Esophagus squamous epithelium (tissue), 5 donors: ENCODE measurements at places on chromosomes 7 and 10. TPM values are rescaled to one million over a fixed set of nuclear protein-coding genes. Genes with fewer than 3 reads are reported as not detected.

DNA sequence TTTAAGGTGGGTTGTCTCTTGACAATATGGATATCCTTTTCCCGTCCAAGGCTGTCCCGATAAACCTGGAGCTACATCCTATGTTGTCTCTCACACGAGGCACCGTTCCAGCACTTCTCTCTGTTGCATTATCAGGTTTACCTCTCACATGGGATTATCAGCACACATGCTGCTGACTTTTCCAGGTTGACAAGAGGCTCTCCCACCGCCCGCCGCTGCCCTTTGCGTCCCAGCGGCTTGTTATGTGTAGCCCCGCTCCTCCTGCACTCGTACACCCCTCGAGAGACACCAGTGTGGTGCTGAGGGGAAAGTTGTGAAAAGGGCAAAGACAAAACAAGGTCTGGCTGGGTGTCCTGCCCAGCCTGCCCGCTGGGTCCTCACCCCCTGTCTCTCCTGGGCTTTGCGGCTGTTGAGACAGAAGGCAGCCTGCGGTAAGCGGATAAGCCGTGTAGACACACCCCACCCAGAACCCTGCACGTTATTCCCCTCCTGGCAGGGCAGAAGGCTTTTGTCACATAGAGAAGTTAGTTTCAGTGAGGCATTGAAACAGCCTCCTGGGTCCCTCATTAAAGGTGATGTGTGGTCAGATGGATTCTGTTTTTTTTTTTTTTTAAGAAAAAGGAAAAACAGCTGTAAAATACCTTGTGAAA lies 38.7 kb downstream of the UBE3C start:
- no peak overlapping the region for H3K4me3 ChIP-seq
- H3K27me3 ChIP-seq = no peaks in the 10 kb centered on the region
- DNase-seq = no peak
- H3K4me1 ChIP-seq = no peaks in the 10 kb centered on the region
- H3K27ac ChIP-seq = no peak overlapping the region

DNA sequence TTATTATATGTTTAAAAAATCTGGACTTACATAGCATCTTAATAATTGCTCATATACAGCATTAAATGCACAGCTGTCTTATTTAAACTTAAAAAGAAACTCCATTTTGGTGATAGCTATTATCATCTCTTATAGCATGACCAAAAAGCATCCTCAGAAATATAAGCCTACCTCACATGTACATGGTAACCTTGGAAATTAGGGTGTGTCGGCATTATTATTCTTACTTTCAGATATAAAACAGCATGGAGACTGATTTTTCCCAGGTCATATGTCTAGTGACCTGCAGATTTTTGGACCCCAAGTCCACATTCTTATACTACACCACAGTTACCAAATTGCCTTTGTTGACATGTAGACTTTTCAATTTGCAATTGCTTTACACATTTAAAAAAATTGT lies 29.1 kb upstream of the ITGB1 start:
- no peaks in the 10 kb centered on the region for H3K27me3 ChIP-seq
- peaks cover 12% of the 10 kb centered on the region for H3K4me1 ChIP-seq
- H3K4me3 ChIP-seq = no peak overlapping the region
- DNase-seq = no peak
- H3K27ac ChIP-seq = no peak overlapping the region
- H3K36me3 ChIP-seq = no peaks in the 10 kb centered on the region

DNA sequence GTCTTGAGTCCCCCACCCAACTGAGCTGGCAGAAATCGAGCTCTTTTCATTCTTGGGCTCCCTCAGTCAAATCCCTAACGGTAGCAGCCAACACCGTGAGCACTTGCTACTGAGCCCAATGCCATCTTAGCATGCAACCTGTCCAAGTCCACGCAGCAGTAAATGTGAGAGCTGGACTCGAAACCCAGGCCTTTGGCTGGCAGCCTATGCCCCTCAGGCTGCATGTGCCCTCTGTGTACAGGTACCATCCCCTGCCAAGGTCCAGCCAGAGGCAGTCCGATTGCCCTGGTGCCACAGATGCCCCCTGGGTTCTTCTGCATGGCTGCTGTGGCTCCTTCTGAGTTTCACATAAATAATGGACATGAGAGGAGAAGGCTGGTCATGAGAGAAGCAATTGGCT lies 1.2 kb upstream of the TMEM273 start:
- peaks cover 21% of the 10 kb centered on the region for H3K4me1 ChIP-seq
- no peak for DNase-seq
- no peaks in the 10 kb centered on the region for H3K27me3 ChIP-seq
- H3K27ac ChIP-seq = peak overlapping the region; percentile 86
- H3K36me3 ChIP-seq = no peaks in the 10 kb centered on the region

DNA sequence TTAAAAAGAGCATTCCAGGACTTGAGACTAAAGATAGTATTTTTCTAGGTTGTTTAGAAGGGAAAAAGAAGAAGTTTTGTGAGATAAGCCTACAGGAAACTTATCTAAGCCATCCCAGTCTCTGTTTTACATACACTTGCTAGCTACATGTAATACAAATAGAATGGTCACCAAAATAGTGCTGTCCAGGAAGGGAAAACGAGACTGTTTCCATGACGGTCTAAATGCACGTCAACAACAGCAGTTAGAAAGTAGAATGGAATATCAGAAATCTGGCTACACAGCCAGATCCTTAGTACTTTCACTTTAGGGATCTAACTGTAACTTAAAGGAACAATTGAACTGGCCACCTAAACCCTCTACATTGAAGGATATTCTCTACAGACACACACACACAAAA lies 117.6 kb downstream of the TSPAN12 start:
- no peak overlapping the region for H3K27ac ChIP-seq
- H3K27me3 ChIP-seq = no peaks in the 10 kb centered on the region
- H3K36me3 ChIP-seq = no peaks in the 10 kb centered on the region

GRCh38 chr7:158228986-158229385 lies 358.6 kb downstream of the PTPRN2 start:
- no peak overlapping the region for H3K4me3 ChIP-seq
- no peaks in the 10 kb centered on the region for H3K36me3 ChIP-seq
- H3K27ac ChIP-seq = no peak overlapping the region
- DNase-seq = no peak
- no peaks in the 10 kb centered on the region for H3K27me3 ChIP-seq
- H3K4me1 ChIP-seq = no peaks in the 10 kb centered on the region

Gene GNB2
- total RNA-seq = 226 TPM

DNA sequence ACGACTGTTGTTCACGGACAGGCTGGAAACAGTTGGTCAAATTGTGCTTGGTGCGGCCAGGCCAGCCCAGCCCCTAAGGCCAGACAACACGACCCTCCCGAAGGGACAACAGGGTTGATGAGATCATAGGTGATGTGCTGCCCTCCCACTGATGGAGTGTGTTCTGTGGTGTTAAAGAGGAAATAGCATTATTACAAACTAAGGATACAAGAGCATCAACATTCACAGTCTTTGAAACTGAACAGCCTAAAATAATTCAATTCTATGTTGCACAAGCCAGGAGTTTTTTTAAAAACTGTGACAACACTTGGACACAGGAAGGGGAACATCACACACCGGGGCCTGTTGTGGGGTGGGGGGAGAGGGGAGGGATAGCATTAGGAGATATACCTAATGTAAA lies 87.6 kb downstream of the FAM53B start:
- peaks cover 47% of the 10 kb centered on the region for H3K4me1 ChIP-seq
- no peak for DNase-seq
- H3K4me3 ChIP-seq = no peak overlapping the region
- peaks cover 22% of the 10 kb centered on the region for H3K36me3 ChIP-seq
- no peaks in the 10 kb centered on the region for H3K27me3 ChIP-seq

DNA sequence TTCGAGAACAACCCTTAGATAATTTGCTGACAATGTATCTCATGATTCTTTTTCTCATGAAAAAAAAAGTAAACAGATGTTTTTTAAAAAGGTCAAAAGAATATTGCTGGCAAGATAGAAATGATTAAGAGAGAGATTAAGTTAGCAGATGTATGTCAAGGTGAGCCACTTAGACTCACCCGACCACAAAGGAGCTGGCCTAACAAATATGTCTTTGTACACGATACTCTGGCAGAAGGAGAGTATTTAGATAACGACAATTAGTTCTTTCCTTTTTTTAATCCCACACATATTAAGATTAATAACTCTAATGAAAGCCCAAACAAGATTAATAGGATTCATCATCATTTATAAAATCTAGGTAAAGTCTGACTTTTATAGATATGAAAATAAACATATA lies 156.7 kb downstream of the RAPGEF5 start:
- no peak overlapping the region for H3K4me3 ChIP-seq
- DNase-seq = no peak
- peaks cover 7% of the 10 kb centered on the region for H3K4me1 ChIP-seq
- H3K27me3 ChIP-seq = no peaks in the 10 kb centered on the region
- H3K36me3 ChIP-seq = no peaks in the 10 kb centered on the region
- H3K27ac ChIP-seq = no peak overlapping the region

- H3K4me1 ChIP-seq = no peaks in the 10 kb centered on the region
- no peak overlapping the region for H3K4me3 ChIP-seq
- H3K36me3 ChIP-seq = no peaks in the 10 kb centered on the region
- no peak for DNase-seq
- no peak overlapping the region for H3K27ac ChIP-seq
These were observed 78.4 kb downstream of the NXPH1 start for GRCh38 chr7:8511855-8512254.

GRCh38 chr7:45400680-45401079 lies 173.5 kb upstream of the ADCY1 start:
- no peak overlapping the region for H3K4me3 ChIP-seq
- no peaks in the 10 kb centered on the region for H3K4me1 ChIP-seq
- H3K36me3 ChIP-seq = no peaks in the 10 kb centered on the region

GRCh38 chr7:119640861-119641260 lies 632.1 kb upstream of the KCND2 start:
- DNase-seq = no peak
- H3K4me1 ChIP-seq = no peaks in the 10 kb centered on the region
- H3K27ac ChIP-seq = no peak overlapping the region
- no peaks in the 10 kb centered on the region for H3K36me3 ChIP-seq
- H3K4me3 ChIP-seq = no peak overlapping the region
- no peaks in the 10 kb centered on the region for H3K27me3 ChIP-seq

DNA sequence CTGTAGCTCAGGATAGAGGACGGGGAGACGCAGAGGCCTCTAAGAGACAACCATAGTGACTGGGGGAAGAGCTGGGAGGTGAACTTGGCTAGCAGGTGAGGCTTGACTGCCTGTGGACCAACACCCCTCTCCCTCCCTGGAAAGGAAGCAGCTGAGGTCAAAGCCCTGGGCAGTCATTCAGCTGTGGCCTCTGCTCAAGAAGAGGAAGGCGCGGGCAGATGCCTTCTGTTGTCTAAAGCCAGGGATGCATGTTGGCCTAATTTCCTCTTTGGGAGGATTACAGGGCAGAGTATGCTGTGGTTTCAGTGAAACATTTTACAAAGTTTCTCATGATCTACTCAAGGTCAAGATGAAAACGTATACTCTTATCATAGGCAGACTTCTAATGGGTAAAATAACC lies 327.1 kb downstream of the PRPF18 start:
- no peak for DNase-seq
- no peaks in the 10 kb centered on the region for H3K36me3 ChIP-seq
- H3K4me1 ChIP-seq = no peaks in the 10 kb centered on the region

Gene ELMO1
- 0.68 TPM for total RNA-seq

DNA sequence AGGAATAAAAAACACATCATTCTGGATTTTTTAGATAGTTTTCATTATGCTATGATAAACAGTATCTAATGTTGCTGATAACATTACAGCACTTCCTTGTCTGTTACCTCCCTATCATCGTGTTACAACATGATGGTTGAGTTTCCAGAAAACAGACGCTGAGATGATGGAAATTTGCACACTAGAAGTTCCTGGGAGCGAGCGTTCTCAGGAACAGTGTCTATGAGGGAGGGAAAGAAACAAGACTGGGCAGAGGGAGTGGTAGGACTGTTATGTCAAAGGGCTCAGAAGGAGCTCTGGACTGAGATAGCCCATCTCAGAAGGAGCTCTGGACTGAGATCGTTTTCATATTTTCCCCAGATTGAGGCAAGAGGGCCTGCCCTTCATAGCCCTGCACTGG lies 121.6 kb downstream of the REEP3 start:
- H3K4me3 ChIP-seq = no peak overlapping the region
- H3K4me1 ChIP-seq = no peaks in the 10 kb centered on the region
- no peak for DNase-seq
- H3K36me3 ChIP-seq = no peaks in the 10 kb centered on the region
- H3K27ac ChIP-seq = peak overlapping the region; percentile 53

DNA sequence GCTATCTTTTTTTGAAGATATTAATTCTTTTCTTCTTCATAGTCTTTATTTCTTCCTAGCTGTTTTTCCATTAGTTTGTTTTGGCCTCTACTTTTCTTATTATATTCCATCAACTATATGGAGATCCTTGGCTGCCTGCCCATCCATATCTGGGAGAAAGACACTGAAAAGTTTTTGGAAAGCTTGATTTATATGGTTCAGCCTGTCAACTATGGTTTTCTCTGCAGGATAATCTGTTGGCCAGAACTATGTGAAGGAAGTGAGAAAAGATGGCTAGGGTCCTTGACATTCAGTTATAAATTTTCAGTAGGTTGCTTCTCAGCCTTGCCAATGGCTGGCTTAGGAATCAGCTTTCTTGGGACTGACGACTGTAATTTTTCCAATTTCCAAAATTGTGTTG lies 10.0 kb upstream of the CDK14 start:
- no peaks in the 10 kb centered on the region for H3K4me1 ChIP-seq
- no peak for DNase-seq
- no peak overlapping the region for H3K4me3 ChIP-seq
- H3K27me3 ChIP-seq = no peaks in the 10 kb centered on the region
- no peaks in the 10 kb centered on the region for H3K36me3 ChIP-seq

Gene SP8
- total RNA-seq = not detected

- no peaks in the 10 kb centered on the region for H3K27me3 ChIP-seq
- H3K27ac ChIP-seq = peak overlapping the region; percentile 16
- H3K4me1 ChIP-seq = peaks cover 8% of the 10 kb centered on the region
These were observed 9.1 kb upstream of the ASIC3 start for GRCh38 chr7:151038951-151039849.

- no peaks in the 10 kb centered on the region for H3K36me3 ChIP-seq
- no peak for DNase-seq
- no peak overlapping the region for H3K27ac ChIP-seq
- H3K4me1 ChIP-seq = no peaks in the 10 kb centered on the region
- no peak overlapping the region for H3K4me3 ChIP-seq
These were observed 438.4 kb downstream of the NRG3 start for GRCh38 chr10:82313401-82313800.

- no peak for DNase-seq
- no peaks in the 10 kb centered on the region for H3K4me1 ChIP-seq
- no peaks in the 10 kb centered on the region for H3K27me3 ChIP-seq
- no peak overlapping the region for H3K27ac ChIP-seq
These were observed 36.0 kb downstream of the DNAJB9 start for GRCh38 chr7:108605559-108606201.

Gene LIPN
- total RNA-seq = 0.19 TPM

- no peaks in the 10 kb centered on the region for H3K27me3 ChIP-seq
- H3K4me3 ChIP-seq = no peak overlapping the region
- H3K4me1 ChIP-seq = peaks cover 3% of the 10 kb centered on the region
These were observed 38.1 kb downstream of the TMEM130 start for GRCh38 chr7:98831641-98832221.

Gene KIF11
- 7.4 TPM for total RNA-seq

DNA sequence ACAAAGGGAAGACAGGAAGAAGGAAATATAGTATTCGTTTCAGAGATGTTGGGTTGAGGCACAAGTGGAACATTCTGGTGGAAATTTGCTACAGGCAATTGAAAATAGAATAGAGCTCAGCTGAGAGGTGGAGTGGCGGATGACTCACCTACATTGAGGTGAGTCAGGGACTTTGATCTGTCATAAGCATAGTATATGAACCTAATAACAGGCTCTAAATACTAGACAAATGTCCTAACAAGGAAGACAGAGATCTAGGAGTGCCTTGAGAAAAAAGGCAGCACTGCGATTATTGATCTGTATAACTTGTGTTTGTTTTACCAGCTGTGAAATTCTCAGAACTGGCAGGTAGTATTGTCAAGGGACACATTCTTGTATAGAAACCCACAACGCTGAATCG lies 907 bp upstream of the IFRD1 start:
- H3K4me3 ChIP-seq = peak overlapping the region; percentile 94
- no peaks in the 10 kb centered on the region for H3K36me3 ChIP-seq
- H3K27ac ChIP-seq = peak overlapping the region; percentile 98
- peaks cover 10% of the 10 kb centered on the region for H3K4me1 ChIP-seq
